Lung microvascular endothelial cell (primary cell): ENCODE measurements at places on chromosomes 3 and 15.

DNA sequence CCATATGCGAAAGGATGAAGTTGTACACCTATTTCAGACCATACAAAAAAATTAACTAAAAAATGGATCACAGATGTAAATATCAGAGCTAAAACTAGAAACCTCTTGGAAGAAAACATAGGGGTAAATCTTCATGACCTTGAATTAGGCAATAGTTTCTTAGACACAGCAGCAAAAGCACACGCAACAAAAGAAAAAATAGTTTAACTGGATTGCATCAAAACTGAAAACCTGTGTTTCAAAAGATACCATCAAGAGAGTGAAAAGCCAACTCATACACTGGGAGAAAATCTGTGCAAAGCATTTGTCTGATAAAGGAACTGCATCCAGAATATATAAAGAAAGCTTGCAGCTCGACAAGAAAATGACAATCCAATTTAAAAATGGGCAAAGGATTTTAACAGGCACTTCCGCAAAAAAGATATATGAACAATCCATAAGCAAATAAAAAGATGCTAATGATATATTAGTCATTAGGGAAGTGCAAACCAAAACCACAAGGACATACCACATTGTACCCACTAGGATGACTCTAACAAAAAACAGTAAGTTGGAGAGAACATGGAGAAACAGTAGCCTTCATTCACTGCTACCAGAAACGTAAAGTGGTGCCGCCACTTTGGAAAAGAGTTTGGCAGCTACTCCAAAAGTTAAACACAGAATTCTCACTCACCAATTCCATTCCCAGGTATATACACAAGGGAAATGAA is 263.1 kb downstream of the ADAMTS17 start:
- no peak for DNase-seq

DNA sequence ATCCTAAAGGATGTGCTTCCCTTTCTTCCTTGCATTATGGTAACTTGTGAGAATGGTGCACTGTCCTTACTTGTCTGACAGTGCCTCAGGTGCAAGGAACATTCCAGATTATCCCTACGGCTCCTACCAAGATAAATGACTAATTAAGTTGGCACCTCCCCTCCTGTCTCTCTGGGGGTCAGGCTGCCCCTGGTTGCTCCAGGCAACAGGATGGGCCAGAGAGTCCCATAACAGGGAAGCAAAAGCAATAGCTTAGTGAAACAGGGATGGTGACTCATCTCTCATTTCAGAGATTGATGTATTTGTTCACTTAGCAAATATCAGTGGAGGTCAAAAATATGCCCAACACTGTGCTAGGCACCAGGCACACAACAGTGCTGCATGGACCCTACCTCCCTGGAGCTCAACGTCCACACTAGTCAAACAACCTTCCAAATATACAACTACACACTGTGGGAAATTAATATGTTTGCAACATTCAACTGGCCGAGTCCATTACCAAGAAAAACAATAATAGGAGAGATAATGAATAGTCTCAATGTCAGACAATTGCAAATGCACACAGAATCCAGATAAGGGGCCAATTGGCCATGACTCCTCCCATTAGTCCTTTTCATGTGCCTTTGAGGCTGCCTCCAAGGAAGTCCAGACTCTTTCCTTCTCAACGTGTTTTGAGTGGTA is 249.0 kb downstream of the TLE3 start:
- no peak for DNase-seq

- peak; percentile 17 for DNase-seq
Observed at GRCh38 chr3:33315826-33316225, 38.6 kb downstream of the FBXL2 start.

DNA sequence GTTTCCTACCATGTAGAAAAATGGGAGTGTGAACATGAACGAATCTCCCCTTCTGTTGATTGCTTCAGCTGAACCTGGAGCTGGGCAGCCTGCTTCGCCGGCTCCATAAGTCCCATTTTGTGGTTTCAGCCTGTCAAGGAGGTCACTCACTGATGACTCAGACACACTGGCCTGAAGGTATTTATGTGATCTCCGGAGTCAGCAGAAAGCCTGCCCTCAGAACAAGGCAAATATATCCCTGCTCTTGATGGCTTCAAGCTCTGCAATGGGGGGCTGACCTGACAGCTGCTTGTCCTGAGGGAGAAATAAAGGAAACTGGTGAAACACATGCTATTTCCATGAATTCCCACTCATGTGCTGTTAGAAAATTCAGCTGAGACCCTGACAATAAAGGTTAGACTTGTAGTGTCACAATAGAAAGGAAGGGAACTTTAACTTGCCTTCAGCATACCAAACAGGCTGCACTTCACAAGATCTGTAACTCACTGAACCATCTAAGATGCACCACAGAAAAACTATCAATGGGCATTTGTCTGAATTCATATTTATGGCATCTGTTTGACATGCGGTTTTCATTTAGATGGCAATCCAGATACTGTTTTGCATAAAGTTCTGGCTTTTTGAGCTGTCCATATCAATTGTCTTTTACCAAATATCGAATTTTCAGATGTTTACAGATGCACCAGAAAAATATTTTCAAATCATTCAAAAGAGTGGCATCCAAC is 282.0 kb upstream of the VEPH1 start:
- DNase-seq, result no peak

- DNase-seq, result peak; percentile 7
Observed at GRCh38 chr3:22922317-22922716, 280.8 kb upstream of the UBE2E2 start.

GRCh38 chr3:172803489-172803888 is 53.0 kb downstream of the ECT2 start:
- no peak for DNase-seq

DNA sequence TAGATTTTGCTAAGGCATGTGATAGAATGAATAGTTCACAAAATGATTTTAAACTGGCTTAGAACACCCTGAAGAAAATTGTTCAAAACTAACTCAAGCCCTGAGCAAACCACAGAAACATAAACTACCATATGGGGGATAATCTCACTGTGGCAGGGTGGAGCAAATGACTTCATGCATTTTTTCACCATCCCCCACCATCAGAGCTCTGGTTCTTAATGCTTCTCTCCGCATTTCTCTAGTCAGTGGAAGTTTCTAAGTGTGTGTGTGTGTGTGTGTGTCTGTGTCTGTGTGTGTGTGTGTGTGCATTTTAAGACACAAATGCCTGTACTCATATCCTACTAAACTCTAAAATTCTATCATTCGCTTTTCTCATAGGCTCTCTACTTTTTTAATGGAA is 107.1 kb upstream of the PHLDB2 start:
- no peak for DNase-seq

GRCh38 chr3:127254730-127255129 is 33.1 kb downstream of the PRR20G start:
- DNase-seq, result peak; percentile 45

DNA sequence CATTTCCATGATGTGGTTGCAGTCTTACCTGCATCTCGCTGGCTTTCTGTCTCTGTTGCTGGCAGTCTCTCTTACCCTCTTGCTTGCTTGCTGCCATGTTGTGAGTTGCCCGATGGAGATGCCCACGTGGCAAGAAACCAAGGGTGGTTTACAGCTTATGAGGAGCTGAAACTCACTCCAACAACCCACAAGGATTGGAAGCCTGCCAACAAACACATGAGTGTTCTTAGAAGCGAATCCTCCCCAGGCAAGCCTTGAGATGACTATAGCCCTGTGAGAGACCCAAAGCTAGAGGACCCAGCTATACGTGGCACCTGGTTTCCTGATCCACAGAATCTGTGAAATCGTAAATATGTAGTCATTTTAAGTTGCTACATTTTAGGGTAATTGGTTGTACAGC is 490.9 kb upstream of the ADAMTS9 start:
- DNase-seq, result peak; percentile 5

GRCh38 chr15:24848050-24848449 is 106.7 kb upstream of the SNRPN start:
- no peak for DNase-seq

- no peak for DNase-seq
Observed at GRCh38 chr3:39149498-39150147, 3.8 kb downstream of the CSRNP1 start.

DNA sequence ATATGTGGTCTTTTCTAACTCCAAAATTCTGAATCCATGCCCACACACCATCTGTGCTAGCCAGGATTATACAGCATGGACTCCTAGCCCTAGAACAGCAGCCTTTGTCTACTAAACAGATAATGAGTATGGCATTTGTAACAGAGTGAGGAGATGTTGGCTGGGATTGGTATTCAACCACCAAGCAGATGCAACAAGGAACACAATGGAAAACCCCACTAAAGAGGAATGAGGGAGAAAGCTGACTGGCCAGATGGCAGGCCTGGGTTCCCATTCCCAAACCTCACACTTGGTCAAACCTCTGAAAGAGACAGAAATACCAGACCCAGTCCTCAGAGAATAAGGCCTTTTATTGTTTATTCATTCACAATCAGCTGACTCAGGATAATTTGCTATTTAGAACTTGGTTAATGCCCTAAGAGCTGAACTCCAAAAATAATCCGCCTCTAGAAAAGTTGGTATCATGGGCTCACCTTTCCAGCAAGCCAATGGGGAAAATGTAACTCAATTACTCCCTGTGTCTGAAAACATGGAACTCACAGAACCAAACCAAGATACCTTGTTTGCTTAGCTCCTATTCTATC is 145.6 kb downstream of the LRRC3B start:
- DNase-seq, result no peak

DNA sequence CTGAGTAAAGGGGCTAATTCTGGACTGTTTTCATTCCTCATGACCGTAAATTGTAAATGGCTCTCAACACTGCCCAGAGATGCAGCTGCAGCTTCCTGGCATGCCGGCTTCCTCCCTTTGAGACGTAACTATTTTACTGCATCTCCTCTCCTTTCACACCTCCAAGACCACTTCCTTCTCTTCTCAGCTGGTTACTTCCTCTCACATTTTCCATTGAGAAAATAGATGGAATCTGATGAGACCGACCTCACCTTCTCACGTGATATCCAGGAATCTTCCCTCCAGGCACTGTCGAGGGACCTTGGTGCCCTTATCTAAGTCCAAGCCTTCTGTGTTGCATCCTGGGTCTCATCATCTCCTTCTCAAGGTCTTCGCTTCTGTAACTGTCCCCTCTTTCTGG is 12.7 kb downstream of the LYSMD4 start:
- no peak for DNase-seq

DNA sequence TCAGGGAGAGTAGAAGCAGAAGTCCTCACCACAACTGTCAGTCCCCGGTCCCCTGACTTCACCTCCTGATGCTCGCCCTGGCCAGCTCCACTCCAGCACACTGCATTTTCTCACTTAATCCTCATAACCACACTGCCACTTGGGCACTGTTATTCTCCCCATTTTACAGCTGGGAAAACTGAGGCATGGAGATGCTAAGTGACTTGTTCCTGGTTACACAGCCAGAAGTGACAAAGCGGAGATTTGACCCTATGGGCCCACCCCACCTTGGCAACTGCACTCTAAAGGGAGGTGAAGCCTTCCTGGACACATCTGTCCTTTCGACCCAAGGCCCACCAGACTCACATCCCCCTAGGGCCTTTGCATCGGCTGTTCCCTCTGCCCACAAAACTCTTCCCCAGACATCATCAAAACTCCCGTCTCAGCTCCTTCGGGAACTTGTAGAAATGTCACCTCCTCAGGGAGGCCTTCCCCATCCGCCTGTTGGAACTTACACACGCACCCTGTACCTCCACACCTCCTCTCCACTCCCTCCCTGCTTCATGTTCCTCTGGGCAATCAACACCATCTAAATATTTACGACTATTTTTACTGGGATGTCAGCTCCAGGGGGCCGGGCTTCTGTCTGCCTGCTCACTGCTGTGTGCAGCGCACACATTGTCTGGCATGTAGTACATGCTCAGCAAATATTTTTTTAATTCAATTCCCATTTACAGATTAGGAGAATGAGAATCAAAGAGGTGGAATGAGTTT is 3.1 kb downstream of the GRIP2 start:
- DNase-seq, result no peak

- no peak for DNase-seq
Observed at GRCh38 chr3:110311541-110311940, 760.1 kb upstream of the NECTIN3 start.

DNA sequence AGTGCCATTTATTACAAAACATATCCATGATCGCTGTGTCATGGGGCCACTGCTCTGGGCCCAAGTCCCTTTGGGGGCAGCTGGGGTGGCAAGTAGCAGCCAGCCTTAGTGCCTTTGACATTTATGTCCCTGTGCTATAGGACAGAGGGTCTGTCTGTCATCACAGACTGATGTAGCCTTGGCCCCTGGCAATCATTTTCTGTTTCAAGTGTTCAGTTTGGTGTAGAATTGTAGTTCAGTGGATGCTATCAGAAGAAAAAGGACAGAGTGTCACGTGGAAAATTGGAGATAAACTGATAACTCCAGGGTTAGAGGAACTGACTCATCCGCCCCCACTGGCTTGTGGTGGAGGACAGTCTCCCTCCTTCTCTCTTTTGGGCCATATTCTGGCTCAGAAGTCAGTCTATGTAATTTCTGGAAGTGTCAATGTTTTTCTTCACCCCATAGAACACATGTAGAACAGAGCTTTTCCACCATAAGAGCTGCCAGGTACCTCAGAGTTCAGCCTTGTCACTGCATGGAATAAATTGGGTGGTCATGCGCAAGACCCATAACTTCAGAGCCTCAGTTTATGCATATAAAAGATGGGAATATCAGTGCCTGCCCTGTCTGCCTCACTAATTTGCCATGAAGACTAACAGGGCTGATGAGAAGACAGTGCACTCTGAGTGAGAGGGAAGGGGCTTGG is 4.5 kb upstream of the MRPS22 start:
- no peak for DNase-seq

DNA sequence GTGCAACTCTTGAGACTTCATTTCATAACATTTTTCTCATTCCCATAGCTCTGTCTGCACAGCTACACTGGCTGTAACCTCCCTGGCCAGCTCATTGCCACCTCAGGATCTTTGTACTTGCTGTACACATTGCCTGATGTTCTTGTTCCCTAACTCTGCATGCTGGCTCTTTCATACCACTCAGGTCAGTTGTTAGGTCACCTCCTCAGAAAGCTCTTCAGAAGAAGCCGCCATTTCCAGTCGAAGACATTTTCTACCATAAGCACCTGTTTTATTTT is 176.2 kb downstream of the AKAP13 start:
- DNase-seq, result no peak

GRCh38 chr15:68447976-68448755 is 16.2 kb upstream of the ITGA11 start:
- DNase-seq, result peak; percentile 70

DNA sequence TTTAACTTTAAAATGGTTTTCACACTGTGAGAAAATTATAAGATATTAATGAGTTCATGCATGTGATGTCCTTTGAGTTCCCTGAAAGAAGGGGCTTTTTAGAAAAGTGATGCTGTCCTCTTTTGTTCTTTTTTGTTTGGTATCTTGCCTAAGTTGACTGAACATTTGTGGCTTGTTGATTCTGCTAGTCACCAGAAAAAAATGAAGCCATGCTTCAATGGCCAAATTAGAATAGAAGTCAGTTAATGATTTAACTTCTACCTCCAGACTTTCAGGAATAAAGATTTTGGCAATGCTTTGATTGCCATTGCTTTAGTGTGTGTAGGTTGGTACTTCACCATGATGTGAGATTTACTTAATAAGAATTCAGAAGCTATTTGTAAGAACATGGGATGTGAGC is 260.6 kb upstream of the NECTIN3 start:
- no peak for DNase-seq

- no peak for DNase-seq
Observed at GRCh38 chr15:62060896-62061280, 641 bp upstream of the VPS13C start.
